ENCODE measurements at places on chromosomes 6 and 20. TPM values are rescaled to one million over a fixed set of nuclear protein-coding genes. Genes with fewer than 3 reads are reported as not detected.

DNA sequence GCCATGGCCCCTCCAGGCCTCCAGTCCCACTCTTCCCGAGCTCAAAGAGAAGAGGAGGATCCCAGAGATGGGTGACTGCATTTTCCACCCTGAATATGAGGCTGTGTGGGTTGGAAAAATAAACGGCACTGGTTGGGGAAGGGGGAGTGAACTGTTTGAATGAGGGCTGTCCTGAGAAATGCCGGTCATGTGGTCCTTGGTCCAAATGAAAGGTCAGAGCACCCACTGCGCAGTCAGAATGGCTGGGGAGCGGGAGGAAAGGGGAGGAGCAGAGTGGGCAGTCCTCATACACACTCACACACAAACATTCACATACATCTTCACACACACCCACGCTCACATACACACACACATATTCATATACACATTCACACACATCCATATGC lies 83.1 kb downstream of the MRPL14 start:
- DNase-seq = no peak

The HBS1L gene
- 49.6 TPM for total RNA-seq

GRCh38 chr6:33082702-33083101 lies 6.9 kb downstream of the HLA-DPB1 start:
- DNase-seq = no peak

The KCNQ2 gene
- not detected for total RNA-seq

The RCAN2 gene
- 2.8 TPM for total RNA-seq

The SEC23B gene
- total RNA-seq = 35.5 TPM

The RBPJL gene
- not detected for total RNA-seq

GRCh38 chr20:15113144-15113773 lies 775.8 kb upstream of the FLRT3 start:
- DNase-seq = no peak

- no peak for DNase-seq
These were observed 54.9 kb upstream of the IER3 start for GRCh38 chr6:30799210-30799609.

The JAG1 gene
- 75.8 TPM for total RNA-seq

DNA sequence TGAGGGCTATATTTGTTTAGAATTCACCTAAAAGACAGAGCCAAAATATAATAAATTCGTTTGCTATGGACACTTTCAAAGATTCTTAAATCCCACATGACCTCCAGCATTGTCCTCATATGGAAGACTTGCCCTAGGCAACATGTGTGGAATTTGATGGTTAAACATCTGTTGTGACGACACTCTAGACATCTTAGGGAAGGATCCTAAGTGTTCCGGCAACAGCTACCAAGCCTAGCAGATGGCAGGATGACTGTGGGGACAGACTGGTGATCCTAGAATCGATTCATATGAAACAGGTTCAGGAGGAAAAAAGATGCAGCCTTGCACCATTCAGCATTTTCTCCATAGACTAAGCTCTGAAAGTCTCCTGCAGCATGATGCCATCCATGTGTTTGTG lies 77.6 kb upstream of the BACH2 start:
- no peak for DNase-seq

The AK9 gene
- 6.3 TPM for total RNA-seq

DNA sequence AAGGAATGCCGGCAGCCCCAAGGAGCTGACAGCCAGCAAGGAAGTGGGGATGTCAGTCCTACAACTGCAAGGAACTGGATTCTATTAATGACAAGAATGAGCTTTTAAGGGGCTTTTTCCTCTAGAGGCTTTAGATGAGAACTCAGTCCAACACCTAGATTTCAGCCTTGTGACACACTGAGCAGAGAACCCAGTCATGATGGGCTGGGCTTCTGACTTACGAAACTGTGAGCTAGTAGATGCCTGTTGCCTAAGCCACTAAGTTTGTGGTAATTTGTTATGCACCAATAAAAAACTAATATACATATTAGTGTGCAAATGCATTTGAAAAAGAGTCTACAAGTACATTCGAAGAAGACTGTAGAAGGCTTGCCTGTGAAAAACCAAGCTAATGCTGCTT lies 263.3 kb downstream of the SOX4 start:
- no peak for DNase-seq

GRCh38 chr20:60206259-60206658 lies 248.0 kb downstream of the CDH26 start:
- no peak for DNase-seq

The ATRN gene
- total RNA-seq = 20.2 TPM

GRCh38 chr6:139334806-139335446 lies 39.5 kb downstream of the CITED2 start:
- no peak for DNase-seq

The TSBP1 gene
- total RNA-seq = not detected

DNA sequence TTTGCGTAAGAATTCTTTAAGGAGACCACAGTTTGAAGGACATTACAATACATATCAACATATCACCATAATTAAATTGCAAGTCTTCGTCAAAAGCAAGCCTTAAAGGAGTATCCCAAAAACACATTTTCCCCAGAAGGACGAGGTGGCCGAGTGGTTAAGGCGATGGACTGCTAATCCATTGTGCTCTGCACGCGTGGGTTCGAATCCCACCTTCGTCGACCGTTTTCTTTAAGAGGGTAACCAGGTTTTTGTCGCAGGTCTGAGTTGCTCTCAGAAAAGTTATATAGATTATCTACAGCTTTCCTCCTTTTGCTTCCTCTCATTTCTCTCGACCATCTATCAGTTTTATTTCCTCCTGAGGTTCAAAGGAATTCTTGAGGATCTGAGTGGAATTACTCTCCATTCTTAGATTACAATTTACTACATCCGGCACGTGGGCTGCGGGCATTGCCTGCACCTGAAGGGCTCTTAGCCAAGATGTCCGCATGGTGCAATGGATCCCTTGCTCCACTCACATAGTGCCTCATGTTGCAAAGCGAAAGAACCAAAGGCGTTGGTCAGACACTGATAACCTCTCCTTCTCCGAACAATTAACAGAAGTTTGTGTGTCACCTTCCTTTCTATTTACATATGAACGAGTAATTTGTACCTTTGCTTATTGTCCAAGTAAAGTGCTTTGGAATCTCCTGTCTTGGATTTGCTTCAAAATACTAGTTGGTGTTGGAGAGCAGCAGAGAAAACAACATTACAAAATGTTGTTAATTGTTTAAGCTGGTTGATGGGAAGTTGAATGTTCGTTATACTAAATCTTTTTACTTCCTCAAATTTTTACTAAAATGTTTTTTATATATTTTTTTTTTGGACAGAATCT lies 14.0 kb downstream of the POM121L2 start:
- DNase-seq = no peak

GRCh38 chr20:63347081-63347741 lies 13.9 kb downstream of the CHRNA4 start:
- no peak for DNase-seq

The AKAP12 gene
- 488 TPM for total RNA-seq

GRCh38 chr6:4066029-4066755 lies 12.7 kb downstream of the FAM217A start:
- no peak for DNase-seq

- no peak for DNase-seq
These were observed 6.6 kb upstream of the RAB44 start for GRCh38 chr6:36691011-36691410.

GRCh38 chr20:48295445-48295903 lies 510.2 kb upstream of the SULF2 start:
- no peak for DNase-seq

- DNase-seq = no peak
These were observed 99.1 kb downstream of the FOXC1 start for GRCh38 chr6:1708820-1709219.

- DNase-seq = no peak
These were observed 390.2 kb downstream of the TENT5A start for GRCh38 chr6:81362246-81362645.

DNA sequence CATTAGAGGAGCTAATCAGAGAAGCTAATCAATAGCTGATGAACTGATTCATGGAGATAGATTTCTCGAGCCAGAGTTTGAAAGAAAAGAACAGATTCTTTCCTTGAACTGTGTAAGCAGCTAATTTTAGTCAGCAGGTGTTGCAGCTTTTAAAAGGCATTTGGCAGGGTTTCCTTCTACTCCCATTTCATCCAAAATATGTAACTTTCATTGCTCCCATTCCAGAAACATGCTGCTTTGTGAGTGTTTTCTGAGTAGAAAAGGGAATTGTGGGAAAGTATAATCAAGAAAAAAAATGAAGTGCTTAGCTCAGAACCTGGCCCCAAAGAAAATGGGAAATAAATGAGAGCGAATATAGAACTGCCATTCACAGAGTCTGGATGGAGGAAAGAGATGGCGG lies 20.8 kb downstream of the SLC35F1 start:
- DNase-seq = no peak

The CD93 gene
- total RNA-seq = 227 TPM

DNA sequence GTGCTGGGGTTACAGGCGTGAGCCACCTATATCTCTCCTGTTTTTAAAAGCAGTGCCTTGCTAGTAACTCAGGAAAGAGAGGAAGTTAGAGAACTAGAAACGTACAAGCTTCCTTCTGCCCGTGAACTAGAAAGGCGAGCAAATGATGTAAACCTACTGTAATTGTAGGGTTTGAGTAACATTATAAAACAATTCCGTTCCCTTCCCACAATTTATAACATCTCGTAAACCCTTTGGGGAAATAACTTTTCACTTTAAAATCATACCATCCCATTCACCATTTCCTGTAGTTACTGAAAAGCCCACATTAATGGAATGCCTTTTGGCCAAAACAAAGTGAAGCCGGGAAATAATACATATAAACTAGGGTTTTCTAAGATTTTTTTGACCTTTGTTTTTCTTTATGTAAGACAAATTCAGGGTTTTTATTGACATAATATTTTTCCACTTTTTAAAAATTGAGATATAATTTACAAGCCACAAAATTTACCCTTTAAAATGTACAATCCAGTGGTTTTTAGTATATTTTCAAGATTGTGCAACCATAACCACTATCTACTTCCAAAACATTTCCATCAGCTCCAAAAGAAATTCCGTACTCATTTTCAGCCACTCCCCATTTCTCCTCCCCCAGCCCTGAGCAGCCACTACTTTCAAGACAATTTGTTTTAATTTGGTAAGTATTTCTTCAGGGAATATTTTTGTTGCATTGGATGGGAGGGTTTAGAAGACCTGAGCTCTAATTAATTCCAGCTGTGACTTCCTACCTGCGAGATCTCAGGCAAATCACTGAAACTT lies 175.1 kb upstream of the PDE10A start:
- no peak for DNase-seq

DNA sequence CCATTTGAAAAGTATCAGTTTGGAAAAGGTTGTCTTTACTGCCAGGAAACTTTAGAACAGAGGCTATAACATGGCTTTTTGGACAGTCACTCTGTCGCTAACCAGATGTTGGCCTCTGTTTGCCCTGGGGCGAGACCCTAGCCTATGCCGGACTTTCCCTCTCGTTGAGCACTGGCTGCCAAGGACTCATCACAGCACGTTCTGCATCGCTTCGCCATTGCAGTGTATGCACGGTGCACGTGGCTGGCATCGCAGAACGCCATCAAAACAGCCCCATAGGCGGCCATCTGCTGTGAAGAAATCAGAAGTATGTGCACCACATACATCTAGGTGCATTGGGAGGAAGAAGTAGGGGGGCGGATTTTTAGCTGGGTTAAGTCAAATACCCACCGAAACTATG lies 156.4 kb downstream of the EYA2 start:
- no peak for DNase-seq

GRCh38 chr20:46085179-46085851 lies 4.4 kb downstream of the NCOA5 start:
- no peak for DNase-seq

- no peak for DNase-seq
These were observed 31.1 kb upstream of the SLC35A1 start for GRCh38 chr6:87441711-87442110.

DNA sequence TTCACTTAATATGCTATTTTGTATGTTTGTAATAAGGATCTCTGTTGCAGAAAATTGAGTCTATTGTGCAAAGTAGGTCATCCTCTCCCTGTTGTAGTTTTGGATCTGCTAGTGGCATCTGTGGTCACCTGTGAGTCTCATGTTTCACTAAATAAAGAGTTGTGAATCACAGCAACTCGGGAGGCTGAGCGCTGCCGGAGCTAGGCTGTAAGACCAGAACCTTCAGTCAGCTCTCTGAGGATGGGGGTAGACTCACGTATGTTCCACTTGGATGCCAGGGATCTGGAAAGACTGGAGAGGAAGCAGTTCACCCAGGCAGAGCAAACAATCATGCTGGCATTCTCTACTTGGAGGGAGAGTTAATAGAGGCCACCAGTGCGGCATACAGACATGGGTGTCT lies 187.3 kb upstream of the FOXA2 start:
- DNase-seq = no peak

The HSPA1L gene
- 1.1 TPM for total RNA-seq

GRCh38 chr20:50202677-50203076 lies 12.0 kb downstream of the CEBPB start:
- DNase-seq = no peak
